ENCODE measurements at places on chromosomes 3 and 15.
A peak's percentile ranks its signal among the peaks of the same experiment; 100 is the strongest.

- no peak for DNase-seq
Observed at GRCh38 chr3:163538387-163538786, 1539.9 kb downstream of the SI start.

DNA sequence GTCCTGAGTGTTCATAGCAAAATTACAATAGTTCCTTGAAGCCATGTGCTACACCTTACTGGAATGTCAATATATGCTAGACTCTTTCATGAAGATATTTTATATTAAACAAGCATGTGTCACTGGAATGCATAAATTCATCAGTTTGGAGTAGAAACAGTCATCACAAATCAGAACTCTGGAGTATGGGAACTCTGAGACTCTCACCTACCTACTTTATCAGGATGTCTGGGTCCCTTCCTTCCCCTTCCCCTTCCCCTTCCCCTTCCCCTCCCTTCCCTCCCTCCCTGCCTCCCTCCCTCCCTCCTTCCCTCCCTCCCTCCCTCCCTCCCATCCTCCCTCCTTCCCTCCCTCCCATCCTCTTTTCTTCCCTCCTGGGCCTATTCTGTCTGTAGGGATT is 144.7 kb upstream of the PEX5L start:
- no peak for DNase-seq

DNA sequence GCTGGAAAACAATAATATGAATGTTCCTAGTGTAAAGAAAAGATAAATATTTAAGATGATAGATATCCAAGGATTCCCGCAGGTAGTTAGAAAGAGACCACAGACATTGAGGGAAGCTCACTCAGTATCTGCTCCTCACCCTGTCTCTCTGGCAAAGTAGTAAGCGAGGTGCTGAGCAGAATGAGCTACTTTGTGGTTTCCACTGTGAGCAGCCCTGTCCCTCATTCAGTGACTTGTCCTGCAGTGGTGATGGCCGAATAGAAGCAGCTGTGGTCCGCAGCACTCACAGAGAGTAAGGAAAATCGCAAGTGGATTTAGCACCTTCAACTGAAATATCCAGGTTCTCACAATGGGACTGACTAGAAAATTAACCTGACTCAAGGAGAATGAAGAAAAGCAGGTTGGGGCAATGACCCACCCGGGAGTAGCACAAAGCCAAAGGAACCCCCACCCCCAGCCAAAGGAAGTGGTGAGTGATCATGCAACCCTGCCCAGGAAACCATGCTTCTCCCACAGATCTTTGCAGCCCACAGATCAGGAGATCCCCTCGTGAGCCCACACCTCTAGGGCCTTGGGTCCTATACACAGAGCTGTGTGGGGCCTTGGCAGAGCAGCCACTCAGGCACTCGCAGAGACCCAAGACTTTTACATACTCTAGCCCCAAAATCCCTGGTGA is 21.8 kb upstream of the SLC25A38 start:
- no peak for DNase-seq

GRCh38 chr3:12506201-12506709 is 22.0 kb downstream of the TSEN2 start:
- DNase-seq = no peak

DNA sequence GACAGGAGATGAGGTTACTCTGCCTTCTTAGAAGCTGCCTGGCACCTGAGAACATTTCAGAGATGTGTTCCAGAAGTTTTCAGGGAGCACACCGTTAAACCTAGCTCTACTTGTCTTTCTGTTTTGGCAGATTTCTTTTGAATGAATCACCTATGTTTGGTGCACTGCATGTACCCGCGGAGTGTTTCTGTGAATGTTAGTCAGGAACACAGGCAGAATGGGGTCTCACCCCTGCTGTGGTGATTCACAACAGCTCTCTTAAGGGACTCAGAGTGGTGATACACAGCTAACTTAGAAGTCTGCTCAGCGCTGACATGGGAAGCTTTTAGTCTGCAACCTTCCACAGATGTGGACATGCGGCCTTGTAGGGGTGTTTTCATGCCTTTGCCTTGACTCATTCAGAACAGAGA is 24.0 kb downstream of the TSEN2 start:
- no peak for DNase-seq

- no peak for DNase-seq
Observed at GRCh38 chr15:99247062-99247461, 2.3 kb downstream of the TTC23 start.

- no peak for DNase-seq
Observed at GRCh38 chr3:44108481-44108880, 133.2 kb upstream of the TOPAZ1 start.

- DNase-seq = peak; percentile 76
Observed at GRCh38 chr15:95284933-95285421, 1045.5 kb upstream of the NR2F2 start.

DNA sequence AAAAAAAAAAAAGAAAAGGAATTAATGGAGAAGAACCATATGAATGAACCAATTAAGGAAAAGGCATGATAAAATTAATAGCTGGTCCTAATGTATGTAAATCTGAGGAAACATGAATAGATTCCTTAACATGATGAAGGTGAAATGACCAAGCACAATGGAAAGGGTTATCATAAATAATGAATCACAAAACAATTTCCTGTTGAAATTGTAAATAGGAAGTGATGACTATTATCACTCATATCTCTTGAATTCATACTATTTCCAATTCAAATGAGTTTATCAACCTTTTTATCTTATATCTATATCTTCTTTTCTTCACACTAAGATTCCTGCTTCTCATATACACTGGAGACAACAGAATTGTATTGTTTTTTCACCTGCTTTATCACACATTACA is 32.0 kb downstream of the AADACL2 start:
- no peak for DNase-seq

DNA sequence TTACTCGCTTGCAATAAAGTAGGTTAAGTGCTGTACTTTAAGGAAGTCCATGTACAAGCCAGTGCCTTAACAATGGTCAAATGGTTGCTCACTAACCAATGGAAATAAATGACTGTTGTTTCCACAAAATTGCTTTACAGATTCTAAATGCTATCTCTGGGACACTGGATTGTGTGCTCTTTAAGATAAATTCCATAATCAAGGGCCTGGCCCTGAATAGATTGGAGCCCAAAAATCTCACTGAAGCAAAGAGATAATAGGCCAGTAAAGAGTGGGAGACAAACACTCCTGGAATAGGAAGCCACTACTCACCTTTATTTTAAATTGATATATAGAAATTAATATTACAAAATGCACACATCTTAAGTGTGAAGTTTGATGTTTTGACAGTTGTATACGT is 62.4 kb upstream of the GOLGA6B start:
- no peak for DNase-seq

DNA sequence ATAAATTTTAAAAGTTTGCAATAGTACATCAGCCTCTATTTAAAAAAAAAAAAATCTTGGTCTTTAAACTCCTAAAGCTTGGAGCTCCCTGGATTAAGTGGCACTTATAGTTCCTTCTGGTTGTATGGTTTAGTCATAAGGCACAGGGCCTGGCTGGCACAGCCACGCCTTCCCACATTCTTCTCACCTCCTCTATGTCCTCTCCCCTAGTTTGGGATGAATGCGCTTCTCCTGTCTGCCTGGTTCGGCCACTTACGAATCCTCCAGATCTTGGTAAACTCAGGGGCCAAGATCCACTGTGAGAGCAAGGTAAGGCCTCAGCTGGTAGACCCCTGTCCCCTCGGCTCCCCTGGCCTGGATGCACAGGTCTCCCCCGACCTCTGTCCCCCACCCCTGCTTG is 10.0 kb downstream of the ANKDD1A start:
- DNase-seq = no peak

DNA sequence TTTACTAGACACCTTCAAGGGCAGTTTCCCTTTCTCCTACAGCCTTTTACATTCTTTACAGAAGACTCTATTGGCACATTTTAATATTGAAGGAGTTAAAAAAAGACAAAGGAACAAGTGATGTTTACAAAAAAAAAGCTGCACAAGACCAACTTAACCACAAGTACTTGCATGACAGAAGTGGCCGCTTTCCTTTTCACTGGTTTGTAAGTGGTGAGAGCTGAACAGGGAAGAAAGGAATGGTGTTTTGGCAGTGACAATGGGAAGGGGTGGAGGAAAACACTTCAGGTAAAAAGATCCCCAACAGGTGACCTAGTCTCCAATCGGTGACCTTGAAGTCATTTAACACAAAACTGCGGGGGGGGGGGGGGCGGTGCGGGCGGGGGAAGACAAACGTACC is 1.1 kb downstream of the WDR72 start:
- DNase-seq = no peak

- DNase-seq = no peak
Observed at GRCh38 chr3:171824824-171825221, 14.5 kb upstream of the PLD1 start.

- DNase-seq = no peak
Observed at GRCh38 chr3:111956449-111956848, 22.4 kb upstream of the ABHD10 start.

All from COLO829 (cell line).